ENCODE measurements at places on chromosomes 6 and 20.

GRCh38 chr6:40999569-40999968, 39.5 kb downstream of the UNC5CL start:
- ATAC-seq: no peak

DNA sequence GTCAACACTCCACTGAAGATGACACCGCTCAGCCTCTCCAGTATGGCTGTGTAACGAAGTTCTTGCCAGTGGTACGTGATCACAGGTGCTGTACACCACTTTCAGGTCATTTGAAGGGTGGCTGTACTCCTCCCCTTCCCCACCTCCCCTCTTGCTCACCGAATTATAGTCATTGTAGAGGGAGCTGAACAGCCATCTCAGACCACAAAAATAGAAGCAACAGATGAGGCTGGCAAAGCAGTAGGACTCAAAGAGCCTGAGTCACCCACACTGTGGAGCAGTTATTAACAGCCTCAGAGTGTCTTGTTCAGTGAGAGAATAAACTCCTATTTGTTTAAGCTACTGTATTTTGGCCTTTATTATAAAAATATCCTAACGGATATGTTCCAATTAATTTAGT, 192.5 kb upstream of the MCHR2 start:
- ATAC-seq: no peak

- no peak for ATAC-seq
Measured at GRCh38 chr6:135385299-135385698, 112.2 kb downstream of the AHI1 start.

GRCh38 chr20:2507464-2507863, 1.3 kb downstream of the ZNF343 start:
- no peak for ATAC-seq

DNA sequence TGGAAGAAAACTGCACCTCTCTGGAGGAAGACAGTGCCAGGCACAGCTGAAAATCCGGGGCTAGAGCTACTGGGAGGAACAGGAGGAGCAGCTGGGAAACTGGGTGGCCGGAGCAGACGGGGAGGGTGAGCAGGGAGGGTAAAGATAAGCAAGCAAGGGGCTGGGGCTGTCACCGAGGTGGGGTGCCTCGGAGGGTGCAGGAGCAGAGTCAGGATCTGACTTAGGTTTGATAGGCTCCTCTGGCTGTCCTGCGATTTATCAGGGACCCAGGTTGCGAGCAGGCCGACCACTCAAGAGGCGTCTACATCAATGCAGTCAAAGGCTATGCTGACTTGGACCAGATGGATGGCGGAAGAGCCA, 12.3 kb downstream of the TSHZ2 start:
- no peak for ATAC-seq

All from activated CD4-positive, CD25-positive, alpha-beta regulatory T cell treated with anti-CD3 and anti-CD28 coated beads, Interleukin-2, amount 50 U/mL, for 24 hours (primary cell).